ENCODE measurements at places on chromosomes 7 and 10.
A peak's percentile ranks its signal among the peaks of the same experiment; 100 is the strongest.

DNA sequence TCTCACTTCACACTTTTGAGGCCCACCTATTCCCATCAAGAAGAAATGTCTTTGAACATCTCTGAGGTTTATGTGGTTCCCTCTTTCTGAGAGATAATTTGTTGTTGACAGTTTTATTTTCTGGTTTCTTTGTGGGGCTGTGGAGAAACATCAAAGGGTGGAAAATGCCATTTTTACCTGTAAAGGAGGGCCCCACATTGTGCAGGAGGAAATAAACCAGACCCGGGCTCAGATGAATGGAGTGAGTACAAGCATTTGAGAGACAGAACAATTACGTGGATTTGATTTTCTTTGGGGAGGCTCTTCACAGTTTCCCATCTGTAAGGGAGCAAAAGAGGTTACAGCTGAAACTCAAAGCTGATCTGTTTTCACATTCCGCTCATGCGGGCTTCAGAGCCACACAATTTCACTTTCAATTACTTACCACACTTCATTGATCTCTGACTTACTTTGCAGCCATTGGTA, 29.8 kb downstream of the ITPRIP start:
- no peak for DNase-seq

- no peak for DNase-seq
These were observed 31.8 kb downstream of the LSMEM1 start for GRCh38 chr7:112512451-112513210.

DNA sequence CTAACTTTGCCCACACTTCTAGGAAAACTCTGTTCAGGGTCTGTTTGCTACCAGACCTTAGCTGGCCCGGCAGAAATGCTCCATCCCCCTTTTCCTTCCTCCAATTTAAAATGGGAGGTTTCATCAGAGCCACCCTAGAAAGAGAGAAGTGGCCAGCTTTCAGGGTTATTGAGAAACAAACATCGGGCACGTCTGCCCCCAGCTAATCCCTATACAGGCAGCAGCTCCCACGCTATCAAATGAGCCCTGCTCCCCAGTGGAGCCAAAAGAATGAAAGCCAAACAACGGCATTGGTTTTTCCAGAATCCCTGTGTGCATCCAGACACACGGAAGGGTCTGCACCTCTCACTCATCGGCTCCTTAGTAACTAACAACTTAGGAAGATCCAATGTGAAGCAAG, 132.5 kb downstream of the GRID1 start:
- DNase-seq, result no peak

GRCh38 chr7:141462958-141463357, 88.3 kb upstream of the AGK start:
- no peak for DNase-seq

DNA sequence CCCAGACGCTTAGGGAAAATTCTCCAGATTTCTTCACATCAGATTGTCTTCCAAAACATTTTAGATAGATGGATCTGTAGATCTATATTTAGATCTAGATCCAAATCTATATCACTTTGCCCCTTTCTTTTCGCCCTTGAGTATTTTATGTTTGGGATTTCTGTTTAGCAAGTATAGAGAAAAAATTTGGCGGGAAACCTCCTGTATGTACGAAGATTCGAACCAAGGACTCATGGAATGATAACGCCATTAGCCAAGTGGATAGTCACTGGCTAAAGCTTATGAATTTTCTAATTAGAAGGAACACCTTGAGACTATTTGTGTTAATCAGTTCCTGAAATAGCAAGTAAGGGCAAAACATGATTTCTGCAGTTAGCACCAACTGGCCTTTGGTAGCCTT, 1.2 kb downstream of the THNSL1 start:
- no peak for DNase-seq

GRCh38 chr7:77464589-77464988, 48.4 kb upstream of the GSAP start:
- DNase-seq, result no peak

GRCh38 chr10:73796766-73797165, 11.4 kb downstream of the ZSWIM8 start:
- DNase-seq, result no peak

DNA sequence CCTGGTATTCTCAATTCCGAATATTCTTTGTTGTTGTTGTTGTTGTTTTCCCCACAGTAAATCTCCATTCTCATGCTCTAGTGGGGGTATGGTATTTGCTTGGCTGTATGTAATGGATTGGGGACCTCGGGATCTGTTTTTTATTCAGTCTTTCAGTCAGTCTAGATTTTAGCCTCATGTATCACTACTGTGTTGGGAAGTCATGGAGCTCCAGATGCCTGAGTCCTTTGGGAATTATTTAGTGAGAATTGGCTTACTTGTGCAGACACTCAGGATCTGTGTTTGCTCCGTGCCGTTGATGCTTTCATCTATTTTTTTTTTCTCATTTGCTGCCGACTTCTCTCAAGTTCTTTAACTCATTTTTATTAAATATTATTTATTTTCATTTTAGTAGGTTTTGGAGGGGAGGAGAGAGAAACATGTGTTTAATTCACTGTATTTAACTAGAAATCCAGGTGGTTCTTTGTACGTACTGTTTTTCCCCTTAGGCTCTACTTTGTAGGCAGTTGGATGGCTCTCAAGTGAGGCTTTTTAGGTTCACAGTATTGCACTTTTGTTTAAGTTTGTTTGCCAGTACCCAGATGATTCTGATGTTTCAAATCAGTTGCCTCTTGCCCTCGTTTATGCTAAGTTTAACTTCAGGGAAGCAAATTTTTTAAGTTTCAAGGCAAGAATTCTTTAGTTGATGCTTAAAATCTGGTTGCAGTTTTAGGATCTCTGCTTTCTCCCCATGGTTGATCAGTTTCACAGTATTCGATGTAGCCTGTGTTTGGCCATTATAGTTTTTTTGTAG, 36.9 kb downstream of the ZNRF2 start:
- DNase-seq, result no peak

DNA sequence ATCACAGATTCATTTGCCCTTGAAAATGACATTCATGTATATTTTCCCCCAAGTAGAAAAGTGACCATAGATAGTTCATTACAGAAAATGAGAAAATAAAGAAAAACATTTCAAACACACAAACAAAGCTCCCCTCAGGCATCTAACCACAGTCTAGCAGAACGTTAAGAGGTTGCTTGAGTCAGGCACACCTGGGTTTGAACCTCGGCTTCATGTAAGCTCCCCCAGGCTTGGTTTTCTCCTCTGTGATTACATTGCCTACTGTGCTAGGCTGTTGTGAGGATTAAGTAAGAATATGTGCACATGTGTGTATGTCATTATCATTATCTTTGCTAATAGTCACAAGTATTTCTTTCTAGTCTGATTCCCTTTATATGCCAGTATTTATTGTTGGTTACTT, 9.1 kb downstream of the DNTT start:
- no peak for DNase-seq

DNA sequence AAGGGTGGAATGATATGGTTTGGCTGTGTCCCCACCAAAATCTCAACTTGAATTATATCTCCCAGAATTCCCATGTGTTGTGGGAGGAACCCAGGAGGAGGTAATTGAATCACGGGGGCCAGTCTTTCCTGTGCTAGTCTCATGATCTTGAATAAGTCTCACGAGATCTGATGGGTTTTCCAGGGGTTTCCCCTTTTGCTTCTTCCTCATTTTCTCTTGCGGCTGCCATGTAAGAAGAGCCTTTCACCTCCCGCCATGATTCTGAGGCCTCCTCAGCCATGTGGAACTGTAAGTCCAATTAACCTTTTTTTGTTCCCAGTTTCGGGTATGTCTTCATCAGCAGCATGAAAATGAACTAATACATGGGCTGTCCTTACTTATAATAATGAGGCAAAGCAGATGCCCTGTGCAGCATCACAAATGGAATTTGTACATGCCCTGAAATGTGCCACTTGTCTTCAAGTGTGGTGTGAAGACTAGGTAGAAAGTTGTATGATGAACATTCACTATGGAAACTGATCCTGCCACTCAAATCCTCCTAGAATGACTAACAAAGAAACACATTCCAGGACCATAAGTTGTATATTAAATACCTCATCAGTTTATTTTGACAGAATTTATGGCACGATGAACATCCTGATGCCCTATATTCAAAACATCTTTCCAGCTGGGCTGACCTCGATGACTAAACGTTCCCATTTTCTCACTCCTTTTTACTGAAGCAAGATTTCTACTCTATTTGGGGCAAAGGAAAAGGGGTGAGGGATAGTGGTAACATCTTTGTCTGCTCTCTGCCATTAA, 122.8 kb upstream of the CTTNBP2 start:
- no peak for DNase-seq

- no peak for DNase-seq
These were observed 20.6 kb upstream of the PDCD4 start for GRCh38 chr10:110851020-110851612.

- DNase-seq, result no peak
These were observed 101.9 kb upstream of the HGF start for GRCh38 chr7:81871606-81872265.

GRCh38 chr10:125857185-125857760, 23.8 kb downstream of the DHX32 start:
- DNase-seq, result no peak

DNA sequence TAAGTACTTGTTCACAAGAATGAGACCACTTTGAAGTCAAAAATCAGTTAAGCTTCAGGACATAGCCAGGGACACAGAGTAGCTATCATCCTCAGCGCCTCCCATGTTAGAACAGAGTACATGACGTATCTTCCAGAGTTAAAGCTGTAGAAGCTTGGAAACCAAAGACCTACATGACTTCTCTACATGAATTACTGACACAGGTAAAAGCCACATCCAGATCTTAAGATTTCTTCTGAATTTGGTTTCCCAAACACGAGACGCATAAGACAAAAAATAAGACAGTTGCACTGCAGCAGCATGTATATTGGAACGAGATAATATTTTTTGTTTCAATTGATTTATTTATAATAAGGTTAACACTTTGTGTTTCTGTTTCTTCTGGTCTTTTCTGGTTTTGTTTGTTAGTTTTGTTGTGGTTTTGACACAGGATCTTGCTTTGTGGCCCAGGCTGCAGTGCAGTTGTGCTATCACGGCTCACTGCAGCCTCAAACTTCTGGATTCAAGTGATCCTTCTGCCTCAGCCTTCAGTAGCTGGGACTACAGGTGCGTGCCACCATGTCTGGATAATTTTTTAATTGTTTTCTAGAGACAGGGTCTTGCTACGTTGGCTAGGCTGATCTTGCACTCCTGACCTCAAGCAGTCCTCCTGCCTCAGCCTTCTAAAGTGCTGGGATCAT, 10.2 kb upstream of the EPC1 start:
- DNase-seq, result no peak

- DNase-seq, result no peak
These were observed 871 bp downstream of the SPOCK2 start for GRCh38 chr10:72087392-72087968.

DNA sequence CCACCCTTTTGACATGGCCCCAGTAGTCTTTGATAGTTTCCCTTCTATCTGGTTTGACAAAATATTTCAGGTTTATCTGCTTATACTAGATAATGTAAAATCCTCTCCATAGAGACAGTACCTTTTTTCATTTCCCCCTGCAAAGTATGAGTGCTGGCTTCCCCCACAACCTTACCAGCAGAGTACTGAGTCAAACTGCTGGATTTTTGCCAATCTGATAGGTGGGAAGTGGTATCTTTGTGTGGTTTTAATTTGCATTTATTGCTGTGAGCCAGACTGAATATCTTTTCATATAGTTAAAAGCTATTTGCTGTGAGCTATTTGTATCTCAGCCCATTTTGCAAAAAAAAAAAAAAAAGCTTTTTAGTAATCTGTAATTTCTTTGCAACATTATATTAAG, 32.1 kb upstream of the HECTD2 start:
- no peak for DNase-seq

DNA sequence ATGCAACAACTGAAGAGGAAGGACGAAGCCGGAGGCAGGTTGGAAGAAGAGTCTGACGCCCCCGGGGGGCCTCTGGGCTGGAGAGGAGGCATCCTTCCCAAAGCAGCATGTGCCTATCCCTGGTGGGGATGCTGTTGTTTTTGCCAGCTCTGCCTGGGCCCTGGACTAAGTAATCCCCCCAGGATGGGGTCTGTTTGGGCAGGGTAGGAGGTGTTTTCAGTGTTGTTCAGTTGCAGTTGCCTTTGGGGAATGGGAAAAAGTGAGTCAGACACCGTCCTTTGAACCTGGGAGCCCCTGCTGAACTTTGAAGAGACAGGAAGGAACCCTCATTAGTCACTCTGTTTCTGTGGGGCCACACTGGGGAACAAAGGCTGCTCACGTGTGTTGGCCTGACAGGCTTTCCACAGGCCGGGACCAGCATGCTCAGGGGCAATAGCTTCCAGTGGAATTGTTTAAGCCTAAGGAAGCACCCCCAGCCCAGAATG, 35.2 kb upstream of the GDF10 start:
- DNase-seq, result peak; percentile 15

GRCh38 chr7:158373476-158374133, 214.0 kb downstream of the PTPRN2 start:
- DNase-seq, result no peak

GRCh38 chr10:113565364-113565763, 12.5 kb downstream of the HABP2 start:
- no peak for DNase-seq

DNA sequence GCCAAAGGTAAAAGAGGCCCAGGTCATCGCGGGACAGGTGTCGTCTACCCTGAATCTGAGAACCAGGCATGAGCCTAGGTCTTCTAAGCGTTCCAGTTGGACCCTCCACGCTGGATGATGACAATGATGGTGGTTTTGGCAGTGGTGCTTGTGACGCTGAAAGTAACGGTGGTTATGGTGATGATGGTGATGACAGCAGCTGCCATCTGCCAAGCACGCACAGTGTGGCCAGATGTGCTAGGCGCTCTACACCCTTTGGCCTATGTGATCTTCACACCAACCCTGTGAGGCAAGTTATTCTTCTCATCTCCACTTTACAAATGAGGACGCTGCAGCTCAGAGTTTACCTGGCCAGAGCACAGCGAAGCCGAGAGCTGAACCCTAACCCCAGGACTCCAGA, 93.9 kb downstream of the FAM53B start:
- DNase-seq, result no peak

GRCh38 chr10:126597211-126597610, 73.3 kb downstream of the C10orf90 start:
- no peak for DNase-seq

DNA sequence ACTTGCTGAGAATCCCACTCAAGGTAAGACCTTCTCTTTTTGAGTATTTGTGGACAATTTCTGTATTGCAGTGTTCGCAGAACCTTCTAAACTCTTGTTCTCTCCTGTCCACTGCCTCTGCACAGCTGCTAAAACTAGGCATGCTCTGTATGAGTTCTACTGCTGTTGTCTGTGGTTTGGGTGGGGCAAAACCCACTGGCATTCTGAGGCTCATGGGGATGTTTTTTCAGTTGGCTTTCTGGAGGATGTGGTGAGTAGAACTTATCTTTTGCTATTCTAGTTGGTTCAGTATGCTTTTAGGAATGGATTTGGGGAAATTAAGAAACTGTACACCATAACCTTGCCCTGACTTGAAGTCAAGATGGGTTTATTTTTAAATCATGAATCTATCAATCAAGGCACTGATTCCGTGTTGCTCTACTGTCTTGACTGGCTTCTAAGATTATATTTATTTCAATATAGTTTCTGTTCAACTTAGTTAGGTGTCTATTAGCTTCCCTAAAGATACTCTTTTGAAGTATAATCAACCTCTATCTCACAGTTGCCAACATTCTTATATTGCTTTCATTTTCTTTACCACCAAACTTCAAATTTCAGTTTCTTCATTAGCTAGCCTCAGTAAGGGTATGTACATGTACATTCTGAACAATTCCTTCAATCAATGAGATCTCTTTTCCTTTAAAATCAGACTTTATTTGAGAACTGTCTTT, 25.0 kb upstream of the C1GALT1 start:
- DNase-seq, result no peak

Data from stimulated activated CD4-positive, alpha-beta T cell treated with anti-CD3 and anti-CD28 coated beads, Interleukin-1b, Interleukin-23, amount 100 ng/mL, for 1 hour (primary cell).